Lung (tissue), 17 donors: ENCODE measurements at places on chromosomes 16 and 17. TPM values are rescaled to one million over a fixed set of nuclear protein-coding genes. Genes with fewer than 3 reads are reported as not detected.

DNA sequence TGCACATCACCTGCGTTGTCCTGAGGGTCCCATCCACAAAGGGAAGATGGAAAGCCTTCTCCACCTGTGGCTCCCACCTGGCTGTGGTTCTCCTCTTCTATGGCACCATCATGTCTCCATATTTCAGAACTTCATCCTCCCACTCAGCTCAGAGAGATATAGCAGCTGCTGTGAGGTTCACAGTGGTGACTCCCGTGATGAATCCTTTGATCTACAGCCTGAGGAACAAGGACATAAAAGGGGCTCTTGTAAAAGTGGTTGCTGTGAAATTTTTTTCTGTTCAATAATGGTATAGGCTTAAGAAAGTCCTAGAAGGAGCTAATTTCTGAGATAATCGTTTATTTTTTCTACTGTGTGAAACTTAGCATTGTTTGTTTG is 18.7 kb downstream of the ZNF200 start:
- H3K36me3 ChIP-seq: no peaks in the 10 kb centered on the region
- no peaks in the 10 kb centered on the region for H3K27me3 ChIP-seq
- H3K27ac ChIP-seq: no peak overlapping the region
- H3K4me3 ChIP-seq: no peak overlapping the region
- DNase-seq: no peak

- H3K4me1 ChIP-seq: peaks cover 2% of the 10 kb centered on the region
- DNase-seq: no peak
- H3K27ac ChIP-seq: no peak overlapping the region
- H3K36me3 ChIP-seq: peaks cover 4% of the 10 kb centered on the region
- no peak overlapping the region for H3K4me3 ChIP-seq
- H3K27me3 ChIP-seq: no peaks in the 10 kb centered on the region
Measured at GRCh38 chr17:9553181-9553580, 22.4 kb downstream of the STX8 start.

- H3K4me1 ChIP-seq: no peaks in the 10 kb centered on the region
- H3K27ac ChIP-seq: no peak overlapping the region
- H3K27me3 ChIP-seq: no peaks in the 10 kb centered on the region
- no peaks in the 10 kb centered on the region for H3K36me3 ChIP-seq
- no peak overlapping the region for H3K4me3 ChIP-seq
Measured at GRCh38 chr16:52819405-52819804, 233.3 kb downstream of the CHD9NB start.

The HOXB1 gene
- total RNA-seq: not detected

GRCh38 chr16:82280867-82281266 is 110.8 kb upstream of the MPHOSPH6 start:
- no peaks in the 10 kb centered on the region for H3K27me3 ChIP-seq
- no peak for DNase-seq
- peak overlapping the region; percentile 59 for H3K27ac ChIP-seq
- H3K4me1 ChIP-seq: no peaks in the 10 kb centered on the region

GRCh38 chr17:19273731-19274130 is 36.6 kb downstream of the EPN2 start:
- peaks cover 2% of the 10 kb centered on the region for H3K36me3 ChIP-seq
- H3K4me3 ChIP-seq: no peak overlapping the region
- peaks cover 21% of the 10 kb centered on the region for H3K4me1 ChIP-seq
- no peak for DNase-seq
- H3K27me3 ChIP-seq: no peaks in the 10 kb centered on the region

GRCh38 chr17:44268709-44269534 is 987 bp upstream of the SLC4A1 start:
- no peak overlapping the region for H3K4me3 ChIP-seq
- no peak overlapping the region for H3K27ac ChIP-seq
- H3K4me1 ChIP-seq: no peaks in the 10 kb centered on the region
- no peaks in the 10 kb centered on the region for H3K36me3 ChIP-seq

DNA sequence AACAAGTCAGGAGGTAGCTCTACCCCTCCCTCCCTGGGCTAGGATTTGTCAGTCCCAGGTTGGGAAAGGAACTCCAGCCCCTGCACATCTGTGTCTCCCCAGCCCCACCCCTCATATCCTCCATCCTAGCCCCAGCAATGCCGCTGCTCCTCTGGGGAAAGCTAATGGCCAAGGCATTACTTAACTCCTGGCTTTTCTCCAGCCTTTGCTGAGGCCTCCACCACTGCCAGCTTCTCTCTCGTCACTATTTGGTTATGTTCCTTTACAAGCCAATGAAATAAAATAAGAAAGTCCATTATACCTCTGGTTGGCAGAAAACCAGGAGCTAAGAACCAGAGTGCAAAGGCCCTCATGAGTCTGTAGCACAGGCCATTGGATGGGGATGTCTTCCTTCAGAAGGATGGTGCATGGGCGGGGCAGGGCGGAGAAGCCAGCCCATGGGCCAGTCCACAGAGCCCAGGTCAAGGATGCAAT is 171.0 kb downstream of the CCDC182 start:
- DNase-seq: peak; percentile 90
- H3K4me1 ChIP-seq: peaks cover 14% of the 10 kb centered on the region
- no peak overlapping the region for H3K27ac ChIP-seq
- H3K4me3 ChIP-seq: no peak overlapping the region

GRCh38 chr17:11990363-11990983 is 6.8 kb downstream of the ZNF18 start:
- H3K4me1 ChIP-seq: no peaks in the 10 kb centered on the region
- H3K4me3 ChIP-seq: no peak overlapping the region
- no peak for DNase-seq
- H3K36me3 ChIP-seq: peaks cover 3% of the 10 kb centered on the region

DNA sequence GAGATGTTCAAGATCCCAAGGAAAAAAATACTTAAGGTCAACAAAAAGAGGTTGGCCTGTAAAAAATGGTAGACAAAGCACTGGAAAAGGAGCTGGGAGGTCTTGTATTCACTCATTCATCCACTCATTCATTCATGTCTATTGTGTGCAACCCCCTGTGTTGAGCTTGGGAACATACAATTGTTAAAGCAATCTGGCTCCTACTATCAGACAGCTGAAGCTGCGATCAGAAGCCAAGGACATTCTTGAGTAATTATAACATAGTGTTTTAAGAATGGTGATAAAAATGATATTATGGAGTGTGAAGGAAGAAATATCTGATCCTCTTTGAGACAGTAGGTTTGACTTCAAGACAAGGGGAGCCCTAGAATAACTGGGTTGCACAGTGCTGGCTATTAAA is 693.4 kb downstream of the TOX3 start:
- H3K27me3 ChIP-seq: no peaks in the 10 kb centered on the region
- no peaks in the 10 kb centered on the region for H3K36me3 ChIP-seq
- H3K4me1 ChIP-seq: peaks cover 1% of the 10 kb centered on the region
- DNase-seq: no peak

DNA sequence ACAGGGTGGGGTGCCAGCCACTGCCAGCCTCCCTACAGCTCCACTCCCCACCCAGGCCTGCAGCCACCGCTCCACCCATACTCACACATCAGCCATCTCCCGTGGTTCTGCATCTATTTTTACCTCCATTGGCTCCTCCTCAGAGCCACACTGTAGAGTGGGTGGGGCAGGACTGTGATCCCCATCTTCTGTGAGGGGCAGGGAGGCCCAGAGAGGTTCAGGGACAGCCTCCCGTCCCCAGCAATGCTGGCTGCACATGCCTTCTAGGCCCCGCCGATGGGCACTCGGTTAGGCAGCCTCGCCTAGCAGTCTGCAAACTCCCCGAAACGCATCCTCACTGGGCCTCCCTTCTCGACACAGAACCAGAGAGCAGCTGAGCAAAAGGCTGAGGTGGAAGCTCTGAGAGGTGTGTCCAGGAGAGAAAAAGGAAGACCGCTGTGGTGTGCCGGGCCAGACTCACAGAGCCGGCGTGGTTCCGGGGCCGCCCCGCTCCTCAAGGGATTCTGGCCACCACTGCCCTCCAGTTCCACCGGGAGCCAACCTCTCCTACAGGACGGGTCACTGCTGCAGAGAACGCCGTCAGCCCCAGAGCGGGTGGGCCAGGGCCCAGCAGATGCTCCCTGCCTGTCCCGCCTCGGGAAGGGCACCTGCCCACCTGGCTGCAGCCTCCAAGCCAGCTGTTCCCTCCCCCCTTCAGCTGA is 71.9 kb downstream of the ABR start:
- H3K36me3 ChIP-seq: no peaks in the 10 kb centered on the region
- no peaks in the 10 kb centered on the region for H3K27me3 ChIP-seq
- no peak for DNase-seq
- H3K27ac ChIP-seq: peak overlapping the region; percentile 96
- peaks cover 41% of the 10 kb centered on the region for H3K4me1 ChIP-seq

- peak overlapping the region; percentile 85 for H3K27ac ChIP-seq
- no peak for DNase-seq
- H3K36me3 ChIP-seq: peaks cover 3% of the 10 kb centered on the region
- H3K27me3 ChIP-seq: no peaks in the 10 kb centered on the region
Measured at GRCh38 chr17:44121997-44122815, 1.2 kb downstream of the HDAC5 start.

The CDH3 gene
- total RNA-seq: 11.3 TPM

GRCh38 chr16:56617212-56618085 is 8.1 kb upstream of the MT1E start:
- H3K36me3 ChIP-seq: no peaks in the 10 kb centered on the region
- DNase-seq: peak; percentile 95
- H3K27ac ChIP-seq: peak overlapping the region; percentile 75
- H3K4me3 ChIP-seq: peak overlapping the region; percentile 1
- H3K27me3 ChIP-seq: peaks cover 6% of the 10 kb centered on the region

The ARHGAP27 gene
- total RNA-seq: 85.8 TPM

DNA sequence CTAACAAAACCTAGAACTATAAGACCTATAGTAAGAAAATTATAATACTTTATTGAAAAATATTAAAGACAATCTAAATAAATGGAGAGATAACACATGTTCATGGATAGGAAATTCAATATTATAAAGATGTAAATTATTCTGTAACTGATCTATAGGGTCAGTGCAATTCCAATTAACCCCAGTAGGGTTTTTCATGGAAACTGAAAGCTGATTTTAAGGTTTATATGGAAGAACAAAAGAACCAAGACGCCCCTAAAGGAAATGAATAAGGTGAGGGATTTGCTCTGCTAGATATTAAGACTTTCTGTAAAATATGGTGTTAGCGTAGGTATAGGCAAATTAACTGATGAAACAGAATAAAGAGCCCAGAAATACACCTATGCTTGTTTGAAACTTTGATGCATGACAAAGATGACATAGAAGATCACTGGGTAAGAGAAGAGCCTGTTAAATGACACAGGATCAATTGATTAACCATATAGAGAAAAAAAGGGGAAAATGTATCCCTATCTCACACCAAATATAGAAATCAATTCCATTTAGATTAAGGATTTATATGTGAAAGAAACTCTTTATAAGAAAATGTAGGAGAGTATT is 3.0 kb downstream of the ICAM2 start:
- no peak for DNase-seq
- H3K27ac ChIP-seq: no peak overlapping the region
- H3K27me3 ChIP-seq: no peaks in the 10 kb centered on the region
- no peaks in the 10 kb centered on the region for H3K4me1 ChIP-seq
- H3K36me3 ChIP-seq: no peaks in the 10 kb centered on the region

DNA sequence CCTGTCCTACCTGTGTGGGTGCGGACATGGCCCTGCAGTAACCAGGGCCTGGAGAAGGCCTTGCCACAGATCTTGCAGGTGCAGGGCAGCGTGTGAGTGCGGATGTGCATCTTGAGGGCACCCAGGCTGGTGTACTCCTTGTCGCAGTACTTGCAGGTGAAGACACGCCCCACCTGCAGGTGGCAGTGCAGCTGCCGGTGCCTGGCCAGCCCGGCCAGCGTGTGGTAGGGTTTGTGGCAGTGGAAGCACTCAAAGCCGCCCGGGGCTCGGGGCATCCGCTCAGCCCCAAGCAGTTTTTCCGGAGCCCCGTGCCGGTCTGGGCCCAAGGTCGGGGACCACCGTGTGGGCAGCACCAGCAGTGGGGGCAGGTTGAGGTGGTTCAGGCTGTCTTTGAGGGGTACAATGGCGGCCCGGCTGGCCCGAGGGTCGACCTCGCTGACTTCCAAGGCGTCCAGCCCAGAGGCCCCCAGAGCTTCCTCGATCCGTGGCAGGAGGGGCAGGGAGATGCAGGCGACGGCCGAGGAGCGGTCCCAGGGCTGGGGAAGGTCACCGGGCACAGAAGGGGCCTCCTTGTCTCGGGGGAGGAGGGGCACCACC is 5.1 kb downstream of the SNAI3 start:
- peaks cover 33% of the 10 kb centered on the region for H3K27me3 ChIP-seq
- H3K4me3 ChIP-seq: no peak overlapping the region
- no peak overlapping the region for H3K27ac ChIP-seq
- no peaks in the 10 kb centered on the region for H3K36me3 ChIP-seq
- no peak for DNase-seq
- no peaks in the 10 kb centered on the region for H3K4me1 ChIP-seq

DNA sequence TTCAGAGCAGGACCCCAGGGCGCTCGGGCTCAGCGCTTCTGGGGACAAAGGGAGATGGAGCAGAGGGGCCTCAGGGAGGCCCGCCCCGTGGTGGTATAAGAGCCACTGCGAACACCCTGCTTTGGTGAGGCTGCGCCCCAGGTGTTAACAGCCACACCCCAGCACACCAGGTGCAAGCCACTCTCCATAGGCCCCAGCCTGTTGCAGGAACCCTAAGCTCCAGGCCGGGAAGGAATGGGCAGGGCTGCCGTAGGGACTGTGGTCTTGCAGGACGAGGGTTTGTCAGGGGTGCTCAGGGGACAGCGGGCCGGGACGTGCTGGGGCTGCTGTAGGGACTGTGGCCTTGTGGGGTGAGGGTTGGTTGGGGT is 17.0 kb upstream of the SSTR5 start:
- H3K27me3 ChIP-seq: peaks cover 3% of the 10 kb centered on the region
- no peak for DNase-seq
- H3K36me3 ChIP-seq: no peaks in the 10 kb centered on the region
- no peak overlapping the region for H3K4me3 ChIP-seq

The USH1G gene
- not detected for total RNA-seq

DNA sequence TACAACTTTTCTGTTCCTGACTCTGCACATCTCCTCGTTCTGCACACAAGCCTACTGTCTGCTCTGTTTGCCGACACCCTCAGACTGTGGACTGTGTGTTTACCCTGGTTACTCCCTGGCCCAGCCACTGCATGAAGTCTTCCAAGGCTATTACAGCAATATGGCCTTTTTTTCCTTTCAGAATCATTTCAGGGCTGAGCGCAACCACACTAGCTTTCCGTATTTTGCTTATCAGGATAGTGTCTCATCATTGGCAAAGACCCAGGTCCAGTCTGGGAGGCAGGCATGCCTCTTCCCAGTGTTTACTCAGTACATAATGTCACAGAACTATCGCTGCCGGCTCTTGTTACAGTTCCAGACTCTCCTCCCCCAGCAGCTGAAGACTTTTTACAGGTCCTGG is 10.1 kb downstream of the DNAH9 start:
- H3K36me3 ChIP-seq: no peaks in the 10 kb centered on the region
- no peaks in the 10 kb centered on the region for H3K4me1 ChIP-seq
- H3K27ac ChIP-seq: no peak overlapping the region
- no peaks in the 10 kb centered on the region for H3K27me3 ChIP-seq
- peak; percentile 87 for DNase-seq

GRCh38 chr17:40515011-40515410 is 13.6 kb upstream of the TNS4 start:
- no peak for DNase-seq
- no peaks in the 10 kb centered on the region for H3K4me1 ChIP-seq
- no peaks in the 10 kb centered on the region for H3K27me3 ChIP-seq
- no peak overlapping the region for H3K27ac ChIP-seq
- H3K36me3 ChIP-seq: no peaks in the 10 kb centered on the region

- peaks cover 3% of the 10 kb centered on the region for H3K4me1 ChIP-seq
- no peaks in the 10 kb centered on the region for H3K36me3 ChIP-seq
- peaks cover 3% of the 10 kb centered on the region for H3K27me3 ChIP-seq
- no peak for DNase-seq
- no peak overlapping the region for H3K4me3 ChIP-seq
- peak overlapping the region; percentile 21 for H3K27ac ChIP-seq
Measured at GRCh38 chr16:54921206-54921824, 9.3 kb upstream of the IRX5 start.
